GOT3 (cell line): ENCODE measurements at places on chromosomes 6 and 20.

DNA sequence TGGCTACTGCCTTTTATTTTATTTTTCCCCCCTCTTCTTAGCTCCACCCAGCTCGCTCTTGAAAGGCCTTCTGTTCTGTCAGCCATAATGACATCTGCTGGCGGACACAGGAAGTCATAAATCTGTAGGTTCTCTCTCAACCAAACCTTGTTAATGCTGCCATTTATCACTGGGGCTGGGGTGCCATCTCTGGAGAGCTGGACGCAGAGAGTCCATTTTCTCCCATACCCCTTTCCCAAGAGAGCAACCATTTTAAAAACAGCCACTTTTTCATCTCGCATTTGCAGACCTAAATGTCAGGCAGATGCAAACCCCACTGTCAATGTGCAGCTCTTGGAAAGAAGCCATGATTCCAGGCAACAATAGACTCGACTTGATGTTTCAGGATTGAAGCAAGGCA is 13.0 kb upstream of the TSHZ2 start:
- DNase-seq = no peak

DNA sequence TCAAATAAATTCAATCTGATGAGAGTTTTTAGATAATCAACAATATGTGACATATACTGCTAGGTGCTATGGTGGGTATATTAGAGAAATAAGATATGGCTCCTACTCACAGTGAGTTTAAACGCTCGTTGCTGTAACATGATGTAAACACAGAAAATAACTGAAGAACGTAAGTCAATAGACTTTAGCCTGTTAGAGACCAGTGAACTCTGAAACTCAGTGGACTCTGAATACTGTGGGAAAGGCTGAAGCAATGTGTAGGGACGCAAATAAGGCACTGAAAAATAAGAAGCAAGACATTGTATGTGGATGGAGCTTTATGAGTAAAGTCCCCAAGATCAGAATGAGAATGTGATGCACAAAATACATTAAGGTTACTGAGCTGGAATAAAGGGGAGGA is 431.6 kb downstream of the TFAP2B start:
- no peak for DNase-seq

DNA sequence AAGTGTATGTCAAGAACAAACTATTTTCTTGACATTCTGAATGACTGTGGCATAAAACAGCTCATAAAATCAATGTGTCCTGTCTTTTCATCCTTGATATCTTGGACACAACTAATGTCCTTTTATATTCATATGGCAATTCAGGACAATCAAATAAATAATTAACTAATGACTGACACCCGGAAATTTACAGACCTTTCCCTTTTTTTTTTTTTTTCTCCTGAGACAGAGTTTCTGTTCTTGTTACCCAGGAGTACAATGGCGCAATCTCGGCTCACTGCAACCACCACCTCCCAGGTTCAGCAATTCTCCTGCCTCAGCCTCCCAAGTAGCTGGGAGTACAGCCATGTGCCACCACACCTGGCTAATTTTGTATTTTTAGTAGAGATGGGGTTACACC is 107.1 kb upstream of the LGSN start:
- DNase-seq = no peak

- DNase-seq = no peak
Observed at GRCh38 chr6:147805155-147805554, 296.7 kb downstream of the SAMD5 start.

- no peak for DNase-seq
Observed at GRCh38 chr20:35048739-35049138, 43.9 kb downstream of the TRPC4AP start.

GRCh38 chr6:167079853-167080297 is 43.0 kb upstream of the CCR6 start:
- no peak for DNase-seq

- DNase-seq = no peak
Observed at GRCh38 chr20:19212469-19212815, at the start of gene SLC24A3. Gene SLC24A3, plus strand, starts transcription at chr20:19212642.

- no peak for DNase-seq
Observed at GRCh38 chr6:147001621-147002020, 202.6 kb upstream of the STXBP5 start.
